ENCODE measurements at places on chromosomes 4 and X.
A peak's percentile ranks its signal among the peaks of the same experiment; 100 is the strongest.

GRCh38 chr4:13844740-13845139, 217.2 kb upstream of the BOD1L1 start:
- no peak for DNase-seq

- no peak for DNase-seq
Measured at GRCh38 chr4:86296865-86297264, 63.0 kb downstream of the MAPK10 start.

DNA sequence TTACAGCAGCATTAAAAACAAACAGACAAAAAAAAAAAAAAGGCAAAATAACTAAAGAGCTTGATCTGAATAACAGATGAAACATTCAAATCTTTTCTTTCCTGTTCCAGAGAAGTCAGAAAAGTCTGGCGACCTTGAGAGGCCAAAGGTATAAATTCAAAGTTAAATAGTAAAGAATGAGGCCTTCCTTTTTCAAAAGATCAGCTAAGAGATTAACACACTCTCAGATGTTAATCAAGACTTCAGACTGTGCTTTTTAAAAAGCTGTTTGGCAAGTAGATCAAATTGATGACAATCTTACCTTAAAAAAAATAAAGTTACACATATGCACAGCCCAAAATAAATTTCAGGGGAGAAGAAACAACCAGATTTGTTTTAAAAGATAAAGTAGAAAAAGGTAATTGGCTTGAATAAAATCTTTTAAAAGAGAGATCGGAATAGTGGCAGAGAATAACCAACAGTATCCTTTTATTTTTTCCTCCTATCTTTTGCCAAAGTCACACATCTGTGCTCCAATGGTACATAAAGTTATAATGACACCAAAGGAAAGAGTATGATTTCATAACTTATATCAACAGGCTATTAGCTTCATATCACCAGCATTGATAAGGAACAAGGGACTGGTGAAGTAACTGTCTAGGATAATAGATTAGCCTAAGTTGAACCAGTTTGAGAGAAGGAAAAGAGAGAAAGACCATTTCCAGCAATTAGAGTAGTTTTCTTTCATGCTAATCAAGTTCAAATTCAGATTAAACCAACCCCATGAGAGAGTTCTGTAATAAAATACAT, 70.4 kb downstream of the METTL14 start:
- DNase-seq = no peak

DNA sequence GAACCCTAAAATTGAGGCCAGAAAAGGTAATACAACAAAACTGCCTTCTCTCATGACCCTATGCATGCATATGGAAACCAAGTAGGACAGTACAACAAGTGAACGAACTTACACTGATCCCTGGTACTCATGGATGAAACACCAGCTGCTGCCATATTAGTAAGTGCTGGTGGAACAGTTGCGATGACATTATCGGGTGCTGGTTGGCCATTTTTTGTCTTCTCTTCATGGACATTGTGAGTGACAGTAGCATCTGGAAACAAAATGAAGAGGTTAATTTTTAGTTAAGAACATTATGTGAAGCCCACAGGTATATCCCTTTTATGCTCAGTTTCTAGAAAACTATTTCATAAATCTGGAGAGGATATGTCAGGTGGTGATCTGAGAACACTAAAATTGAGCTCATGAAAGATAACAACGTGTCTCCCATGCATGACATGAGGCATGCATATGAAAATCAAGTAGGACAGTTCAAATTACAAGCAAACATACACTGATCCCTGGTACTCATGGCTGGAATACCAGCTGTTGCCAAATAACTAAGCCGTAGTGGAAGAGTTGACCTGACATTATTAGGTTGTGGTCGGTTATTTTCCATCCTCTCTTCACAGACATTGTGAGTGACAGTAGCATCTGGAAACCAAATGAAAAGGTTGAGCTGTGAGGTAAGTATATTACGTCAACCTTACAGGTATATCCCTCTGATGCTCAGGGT, 74.2 kb upstream of the CT45A1 start:
- DNase-seq = no peak

GRCh38 chrX:66009231-66009845, 30.5 kb downstream of the VSIG4 start:
- no peak for DNase-seq

DNA sequence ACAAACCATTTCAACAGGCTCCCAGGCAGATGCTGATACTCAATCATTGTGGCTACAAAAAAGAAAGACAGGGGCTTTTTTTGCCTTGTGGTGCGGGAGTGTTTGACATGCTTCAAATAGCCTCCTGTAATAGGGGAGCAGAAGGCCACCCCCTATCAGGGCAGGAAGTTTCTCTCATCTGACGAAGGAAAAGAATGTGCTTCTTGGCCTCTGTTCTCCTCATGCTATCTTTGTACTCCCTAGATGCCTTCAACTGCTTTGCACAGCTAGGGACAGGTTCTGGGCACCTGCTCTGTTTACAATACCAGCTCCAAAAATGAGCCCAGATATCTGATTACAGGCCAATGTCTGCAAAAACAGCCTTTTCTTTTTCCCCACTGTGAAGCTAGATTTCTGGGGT, 391.1 kb downstream of the STIM2 start:
- no peak for DNase-seq

- DNase-seq = peak; percentile 34
Measured at GRCh38 chr4:151031831-151032605, 16.9 kb upstream of the LRBA start.

DNA sequence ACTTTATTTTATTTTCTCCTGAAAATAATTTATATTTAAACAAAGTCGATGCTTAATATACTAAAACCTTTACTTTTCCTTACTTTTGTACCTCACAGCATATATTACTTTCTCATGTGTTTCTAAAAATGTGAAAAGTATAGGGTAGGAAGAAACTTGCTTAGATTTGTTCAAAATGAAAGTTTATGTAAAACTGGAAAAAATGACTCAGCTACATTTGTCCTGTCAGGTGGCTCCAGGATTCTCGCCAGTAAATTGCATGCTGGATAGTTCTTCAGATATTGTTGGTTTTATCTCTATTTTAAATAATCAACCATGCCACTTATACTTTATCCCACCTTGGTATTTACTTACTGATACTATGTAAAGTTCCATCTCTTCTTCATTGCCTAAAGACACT, 159.2 kb upstream of the NDST4 start:
- DNase-seq = no peak

- DNase-seq = no peak
Measured at GRCh38 chrX:149961572-149961971, 23.3 kb upstream of the EOLA2 start.

DNA sequence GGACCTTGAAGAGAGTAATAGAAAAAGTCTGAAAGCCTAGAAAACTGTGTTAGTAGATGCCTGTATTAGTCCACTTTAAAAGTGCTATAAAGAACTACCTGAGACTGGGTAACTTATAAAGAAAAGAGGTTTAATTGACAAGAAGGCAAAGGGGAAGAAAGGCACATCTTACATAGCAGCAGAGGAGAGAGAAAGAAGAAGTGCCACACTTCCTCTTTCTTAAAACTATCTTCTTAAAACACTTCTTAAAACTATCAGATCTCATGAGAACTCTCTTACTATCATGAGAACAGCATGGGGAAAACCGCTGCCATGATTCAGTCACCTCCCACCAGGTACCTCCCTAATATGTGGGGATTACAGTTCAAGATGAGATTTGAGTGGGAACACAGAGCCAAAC, 18.8 kb upstream of the COL25A1 start:
- no peak for DNase-seq

GRCh38 chr4:56892691-56893090, 15.0 kb upstream of the REST start:
- DNase-seq = no peak

GRCh38 chr4:106478152-106478551, 109.6 kb upstream of the GIMD1 start:
- no peak for DNase-seq

GRCh38 chr4:185637163-185637875, 102.0 kb upstream of the PDLIM3 start:
- no peak for DNase-seq

DNA sequence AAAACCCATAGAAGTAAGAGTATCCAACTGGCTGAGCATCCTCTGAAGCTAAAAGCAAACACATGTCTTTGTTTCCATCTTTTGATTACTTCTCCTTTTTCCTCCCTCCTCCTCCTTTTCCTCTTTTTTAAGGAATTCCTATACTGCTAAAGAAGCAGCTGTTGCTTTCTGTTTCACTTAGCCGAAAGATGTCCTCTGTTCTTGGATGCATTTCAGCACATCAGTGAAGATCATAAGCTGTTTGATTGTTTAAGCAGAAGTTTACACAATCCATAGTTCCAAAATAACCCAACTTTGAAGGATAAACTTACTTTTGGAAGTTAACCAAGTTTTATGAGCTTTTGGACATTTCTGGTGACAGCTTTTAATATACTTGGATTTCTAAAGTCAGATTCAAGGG, 55.1 kb upstream of the TNIP3 start:
- no peak for DNase-seq

DNA sequence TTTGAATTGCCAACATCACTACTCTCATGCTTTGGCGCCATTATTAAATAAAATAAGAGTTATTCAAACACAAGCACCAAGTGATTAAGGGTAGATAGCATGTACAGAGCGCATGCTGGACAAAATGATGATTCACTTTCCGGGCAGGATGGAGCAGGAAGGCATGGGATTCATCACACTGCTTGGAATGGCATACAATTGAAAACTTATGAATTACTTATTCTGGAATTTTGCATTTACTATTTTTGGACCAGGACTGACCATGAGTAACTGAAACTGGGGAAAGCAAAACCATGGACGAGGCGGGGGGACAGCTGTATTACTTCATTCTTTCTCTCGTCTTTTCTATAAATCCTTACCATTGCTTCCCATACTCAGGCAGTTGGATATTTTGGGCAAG, 28.5 kb upstream of the FGF5 start:
- no peak for DNase-seq

GRCh38 chrX:154063234-154063633, 34.3 kb downstream of the MECP2 start:
- DNase-seq = no peak

DNA sequence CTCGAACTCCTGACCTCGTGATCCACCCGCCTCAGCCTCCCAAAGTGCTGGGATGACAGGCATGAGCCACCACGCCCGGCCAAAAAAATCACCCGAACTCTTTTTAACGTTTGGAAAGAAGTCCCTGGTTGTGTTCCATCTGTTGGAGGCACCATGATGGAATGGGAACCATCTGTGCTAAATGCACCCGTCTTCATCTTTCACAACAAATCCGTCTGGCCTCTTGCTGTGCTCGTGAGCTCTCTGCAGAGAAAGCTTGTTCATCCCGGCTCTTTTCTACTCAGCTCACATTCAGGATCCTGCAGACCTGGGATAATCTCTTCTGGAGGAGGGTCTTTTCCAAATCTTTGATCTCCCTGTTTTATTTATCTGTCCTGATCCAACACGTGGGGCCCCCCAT, 188.8 kb downstream of the CRLF2 start:
- DNase-seq = no peak

DNA sequence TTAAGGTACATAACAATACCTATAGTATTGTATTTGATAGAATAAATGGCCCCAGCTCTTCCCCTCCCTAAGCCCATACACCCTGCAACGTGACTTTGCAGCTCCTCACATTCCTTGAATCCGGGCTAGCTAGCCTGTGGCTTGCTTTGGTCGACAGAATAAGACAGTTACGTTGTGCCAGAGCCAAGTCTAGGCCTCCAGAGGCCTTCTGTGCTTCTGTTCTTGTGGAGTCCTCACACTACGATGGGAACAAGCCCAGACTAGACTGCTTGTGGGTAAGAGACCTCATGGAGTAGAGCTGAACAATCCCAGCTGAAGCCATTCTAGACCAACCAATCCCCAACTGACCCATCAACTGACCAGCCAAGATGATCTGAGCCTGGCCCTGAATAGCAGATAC, 102.4 kb upstream of the PLAC1 start:
- DNase-seq = no peak

DNA sequence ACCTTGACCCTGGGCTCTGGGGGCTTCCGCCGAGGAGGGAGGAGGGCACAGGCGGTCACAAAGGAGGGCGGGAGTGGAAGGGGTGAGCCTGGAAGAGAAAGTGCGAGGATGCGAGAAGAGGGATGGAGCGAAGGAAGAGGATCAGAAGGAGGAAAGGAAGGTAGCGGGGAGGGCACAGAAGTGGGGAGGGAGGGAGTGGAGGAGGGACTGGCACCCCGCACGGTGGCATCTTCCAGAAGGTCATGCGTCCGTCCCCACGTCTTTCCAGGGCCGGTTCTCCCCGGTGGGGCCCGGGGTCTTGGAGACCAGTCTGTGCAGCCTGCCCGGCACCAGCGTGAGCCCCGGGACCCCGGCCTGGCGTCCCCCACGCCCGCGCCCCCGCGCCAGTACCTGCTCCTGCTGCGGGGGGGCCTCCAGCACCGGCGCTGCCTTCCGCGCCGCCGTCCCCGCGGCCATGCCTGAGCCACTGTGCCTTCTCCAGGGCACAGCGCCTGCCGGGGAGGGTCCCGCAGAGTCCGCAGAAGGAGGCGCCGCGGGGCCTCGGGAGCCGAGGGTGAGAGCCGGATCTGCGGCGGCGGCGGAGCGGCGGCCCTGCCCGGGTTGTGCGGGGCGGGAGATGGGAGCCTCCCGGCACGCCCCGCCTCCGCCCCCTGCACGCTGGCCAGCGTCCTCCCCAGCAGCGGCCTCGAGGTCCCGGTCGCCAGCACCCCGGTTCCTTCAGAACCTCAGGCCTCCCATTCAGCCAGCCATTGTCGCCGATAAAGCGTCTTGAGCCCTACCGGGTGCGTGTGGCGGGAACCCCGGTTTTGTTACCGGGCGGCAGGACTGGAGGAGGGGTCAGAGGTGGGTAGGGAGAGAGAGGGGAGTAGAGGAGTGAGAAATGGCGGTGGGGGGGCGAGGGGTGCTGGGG, at the start of gene RNF175:
TSS of gene RNF175 (minus strand) at position 618 of the 910 bp plus-strand sequence. CDS start at position 456, 162 bp downstream.
- no peak for DNase-seq

GRCh38 chr4:160880180-160880579, 1283.6 kb downstream of the FSTL5 start:
- no peak for DNase-seq

DNA sequence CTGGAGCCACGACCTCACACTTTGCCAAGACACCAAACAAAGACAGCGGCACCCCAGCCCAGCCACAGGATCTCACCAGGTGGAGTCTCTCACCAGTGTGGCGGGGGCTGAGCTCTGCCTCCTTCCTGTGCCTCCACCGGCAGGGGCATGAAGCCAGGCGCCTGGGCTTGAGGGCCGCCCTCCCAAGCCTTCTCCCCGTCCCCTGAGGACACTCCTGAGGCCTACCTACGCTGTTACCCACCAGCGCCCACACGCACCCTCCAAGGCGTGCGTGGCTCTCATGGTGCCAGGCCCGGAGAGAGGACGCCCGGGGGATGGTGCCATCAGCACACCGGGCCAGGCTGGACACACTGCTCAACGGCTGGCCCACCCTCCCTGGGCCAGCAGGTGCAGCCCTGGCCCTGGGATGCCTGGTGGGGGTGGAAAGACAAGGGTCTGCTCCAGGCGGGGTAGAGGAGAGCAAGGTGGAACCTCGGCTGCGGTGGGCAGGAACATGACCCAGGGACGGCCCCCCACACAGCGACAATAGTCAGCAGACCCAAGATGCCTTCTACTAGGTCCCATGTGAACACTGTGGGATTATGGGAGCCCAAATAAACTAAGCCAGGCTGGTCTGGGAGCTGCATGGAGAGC, 22.1 kb downstream of the NELFA start:
- no peak for DNase-seq

GRCh38 chr4:146916479-146917076, 29.1 kb downstream of the TTC29 start:
- DNase-seq = peak; percentile 2

GRCh38 chr4:95255396-95256107, 293.2 kb downstream of the UNC5C start:
- peak; percentile 65 for DNase-seq

All from hepatic stellate cell (primary cell).